Stimulated activated CD4-positive, alpha-beta T cell treated with anti-CD3 and anti-CD28 coated beads, Interleukin-1b, Interleukin-23, amount 100 ng/mL, for 1 hour (primary cell): ENCODE measurements at places on chromosomes 12 and 14.
A peak's percentile ranks its signal among the peaks of the same experiment; 100 is the strongest.

- no peak for DNase-seq
These were observed 41.7 kb upstream of the DLK1 start for GRCh38 chr14:100684961-100685360.

GRCh38 chr12:102883204-102883799 lies 33.7 kb downstream of the PAH start:
- peak; percentile 18 for DNase-seq

DNA sequence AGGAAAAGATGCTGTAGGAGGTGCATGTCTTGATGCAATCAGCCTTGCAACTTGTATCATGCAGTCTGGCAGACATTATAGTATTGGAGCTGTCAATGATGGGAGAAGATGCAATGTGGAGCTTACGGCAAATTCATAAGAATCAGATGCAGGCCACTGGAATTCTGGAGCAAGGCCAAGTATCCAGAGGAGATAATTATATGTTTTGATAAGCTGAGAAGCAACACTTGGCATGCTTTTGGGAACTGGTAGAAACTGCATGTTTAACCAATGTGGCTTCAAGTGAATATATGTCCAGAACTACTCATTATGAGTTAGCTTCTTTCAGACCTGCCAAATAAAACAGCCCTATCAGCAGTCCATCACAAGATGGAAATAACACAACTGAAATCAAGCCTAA lies 249.1 kb upstream of the PPFIA2 start:
- no peak for DNase-seq

DNA sequence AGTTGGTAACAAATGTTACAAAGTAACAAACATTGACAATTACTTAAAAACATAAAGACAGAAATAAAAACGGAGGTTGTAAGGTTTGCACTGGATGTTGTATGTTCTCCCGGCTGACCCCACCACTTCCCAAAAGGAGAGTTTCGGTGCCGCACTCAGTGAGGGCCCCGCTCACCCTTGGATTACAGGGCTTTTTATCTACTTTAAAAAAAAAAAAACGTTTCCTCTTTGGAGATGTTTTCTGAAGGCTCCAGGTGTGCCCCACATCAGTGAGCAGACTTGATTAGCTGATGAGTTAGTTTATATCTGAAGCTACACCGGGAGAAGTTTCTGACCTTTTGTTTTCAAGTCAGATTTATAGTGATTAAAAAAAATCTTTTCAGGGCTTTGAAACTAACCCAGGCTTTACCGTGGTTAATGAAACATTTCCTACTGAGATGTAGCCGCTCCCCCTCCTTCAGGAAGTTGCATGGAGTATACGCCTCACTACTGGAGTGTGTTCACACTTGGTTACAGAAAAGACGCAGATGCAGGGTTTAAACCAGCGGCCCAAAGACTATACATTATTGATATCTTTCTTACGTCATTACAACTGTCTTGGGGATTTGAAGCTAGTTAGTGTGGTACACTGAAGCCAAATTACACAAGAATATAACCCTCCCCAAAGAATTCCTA lies 38.0 kb upstream of the BCL7A start:
- DNase-seq: no peak

DNA sequence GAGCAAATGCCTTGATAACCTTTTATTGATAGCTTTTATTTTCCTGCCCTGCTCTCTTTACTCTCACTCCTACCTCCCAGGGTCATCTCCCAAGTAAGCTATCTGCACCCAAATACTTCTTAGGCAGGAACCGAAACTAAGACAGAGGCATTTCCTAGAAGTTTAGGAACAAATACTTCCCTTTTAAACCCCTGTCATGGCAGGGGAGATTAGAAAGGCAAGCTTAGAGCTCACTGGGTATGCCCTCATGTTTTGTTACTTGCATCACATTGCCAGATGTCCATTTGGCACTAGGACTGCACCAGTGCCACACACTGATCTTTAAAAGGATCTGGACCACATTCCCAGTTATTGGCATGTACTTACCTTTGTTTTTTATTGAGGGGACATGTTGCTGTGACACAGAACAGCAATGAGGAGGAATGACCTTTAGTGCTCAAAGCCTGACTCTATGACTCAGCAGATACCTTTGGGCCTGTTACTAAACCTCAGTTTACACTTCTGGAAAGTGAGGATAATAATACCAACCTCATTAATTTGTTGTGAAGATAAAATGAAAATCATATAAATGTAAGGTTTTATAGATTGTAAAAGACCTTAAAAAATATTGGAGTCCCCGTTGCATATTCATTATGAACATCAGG lies 40.9 kb upstream of the MBIP start:
- no peak for DNase-seq
